ENCODE measurements at places on chromosomes 1 and 21.
A peak's percentile ranks its signal among the peaks of the same experiment; 100 is the strongest.

- no peak for DNase-seq
These were observed 141.7 kb downstream of the DENND1B start for GRCh38 chr1:197633447-197634078.

DNA sequence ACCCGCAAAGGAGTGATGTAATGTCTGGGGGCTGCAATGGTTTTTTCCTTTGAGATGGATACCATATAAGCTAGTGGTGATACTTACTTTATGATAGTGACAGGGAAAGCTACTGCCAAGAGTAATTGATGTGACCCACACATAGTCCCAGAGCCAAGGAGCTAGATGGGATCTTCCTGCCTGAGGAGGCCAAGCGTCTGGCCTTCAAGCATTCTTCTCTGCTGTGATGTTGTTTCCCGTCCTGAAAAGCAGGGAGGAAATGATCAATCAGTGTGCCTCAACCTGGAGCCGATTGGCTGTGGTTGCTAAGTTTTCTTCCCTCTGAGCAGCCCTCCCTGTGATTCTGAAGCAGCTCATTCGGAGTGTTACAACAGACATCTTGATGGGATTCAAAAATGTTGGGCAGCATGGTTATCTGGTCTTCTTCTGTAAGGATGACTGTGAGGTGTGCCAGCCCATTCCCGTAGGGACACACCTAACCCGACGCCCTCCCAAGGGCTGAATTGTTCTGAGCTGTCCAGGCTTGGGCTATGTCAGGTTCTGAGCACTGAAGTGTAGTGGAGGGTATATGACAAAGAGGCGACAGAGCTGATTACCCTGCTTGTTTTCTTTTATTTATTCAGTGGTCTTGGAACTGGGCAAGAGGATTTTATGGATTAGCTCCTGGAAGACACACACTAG lies 56.7 kb downstream of the UCK2 start:
- DNase-seq = peak; percentile 22

DNA sequence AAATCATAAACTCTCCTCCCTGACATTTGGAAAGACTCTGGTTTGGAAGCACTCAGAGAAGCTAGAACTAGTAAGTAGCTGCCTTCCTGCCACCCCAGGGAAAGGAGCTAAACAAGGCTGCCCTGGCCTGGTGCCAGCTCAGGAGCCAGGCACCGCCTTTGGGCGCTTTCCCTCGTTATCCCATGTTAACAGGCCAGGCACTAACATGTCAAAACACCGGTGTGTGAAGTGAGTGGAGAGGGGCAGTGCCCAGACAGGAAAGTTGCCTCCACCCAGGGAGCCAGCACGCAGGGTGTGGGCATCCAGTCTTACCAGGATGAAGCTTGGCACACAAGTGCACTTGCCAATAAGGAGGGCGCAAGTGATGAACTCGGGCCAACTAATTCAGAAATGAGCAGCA lies 346.8 kb downstream of the RRAGC start:
- no peak for DNase-seq

- DNase-seq = peak; percentile 48
These were observed 43.6 kb upstream of the WNT2B start for GRCh38 chr1:112465122-112465521.

GRCh38 chr1:38213646-38214434 lies 167.2 kb upstream of the POU3F1 start:
- DNase-seq = no peak

GRCh38 chr1:191895462-191896058 lies 262.7 kb upstream of the RGS18 start:
- DNase-seq = no peak
